Foreskin melanocyte (primary cell): ENCODE measurements at places on chromosomes 1 and 21.

GRCh38 chr1:245099401-245099800 lies 55.4 kb upstream of the KIF26B start:
- DNase-seq, result no peak

DNA sequence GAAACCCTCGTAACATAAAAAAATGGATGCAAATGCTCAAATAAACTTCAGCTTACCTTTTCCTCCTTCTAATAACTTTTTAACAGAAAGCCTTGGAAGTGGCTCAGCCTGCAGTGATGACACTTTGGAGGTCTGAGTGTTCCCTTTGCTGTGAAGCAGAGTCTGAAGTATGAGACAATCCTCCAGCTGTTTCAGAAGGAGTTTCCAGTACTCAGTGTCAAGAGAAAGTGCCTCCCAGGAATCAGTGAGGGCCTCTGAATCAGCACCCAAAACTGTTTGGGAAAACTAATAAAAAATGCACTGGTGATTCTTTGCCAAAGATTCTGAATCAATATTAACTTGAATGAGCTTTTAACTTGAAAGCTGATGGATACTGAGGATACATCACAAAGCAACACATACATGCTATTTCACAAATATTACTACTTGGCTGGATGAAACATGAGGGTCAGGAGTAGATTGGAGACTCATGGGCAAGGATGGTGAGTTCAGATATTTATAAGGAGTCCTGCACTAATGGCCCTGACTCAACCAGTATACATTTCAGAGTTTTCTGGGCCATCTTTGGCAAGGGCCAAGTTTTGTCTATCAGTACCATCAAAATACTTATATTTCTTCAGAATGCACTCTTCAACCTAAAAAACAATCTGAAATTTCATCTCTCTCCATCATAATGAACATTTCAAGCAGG lies 77.0 kb downstream of the IARS2 start:
- no peak for DNase-seq

DNA sequence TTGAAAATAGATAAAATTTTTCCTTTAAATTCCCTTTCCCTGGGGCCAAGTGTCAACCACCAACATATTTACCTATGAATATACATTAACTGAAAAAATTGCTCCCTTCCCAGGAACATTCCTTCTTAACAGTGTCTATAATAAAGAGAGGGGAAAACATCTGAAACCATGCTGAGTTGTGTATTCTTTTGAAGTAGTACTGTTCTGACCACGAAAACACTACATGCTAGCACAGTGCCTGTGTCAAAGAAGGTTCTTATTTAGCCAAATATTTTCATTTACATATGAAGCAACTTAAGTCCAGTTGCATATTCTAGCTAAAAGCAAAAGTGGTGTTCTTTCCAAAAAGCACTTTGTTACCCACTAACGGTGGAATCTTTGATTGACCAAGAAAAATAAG lies 311.2 kb downstream of the VAV3 start:
- no peak for DNase-seq

- no peak for DNase-seq
Observed at GRCh38 chr21:42154237-42155044, 64.5 kb upstream of the ABCG1 start.

GRCh38 chr1:112054510-112054909 lies 65.0 kb upstream of the KCND3 start:
- no peak for DNase-seq

- no peak for DNase-seq
Observed at GRCh38 chr1:22021061-22021460, 19.6 kb downstream of the CELA3A start.

- no peak for DNase-seq
Observed at GRCh38 chr1:40353082-40353481, 20.4 kb upstream of the SMAP2 start.

- no peak for DNase-seq
Observed at GRCh38 chr1:162206300-162206699, 136.8 kb downstream of the NOS1AP start.

DNA sequence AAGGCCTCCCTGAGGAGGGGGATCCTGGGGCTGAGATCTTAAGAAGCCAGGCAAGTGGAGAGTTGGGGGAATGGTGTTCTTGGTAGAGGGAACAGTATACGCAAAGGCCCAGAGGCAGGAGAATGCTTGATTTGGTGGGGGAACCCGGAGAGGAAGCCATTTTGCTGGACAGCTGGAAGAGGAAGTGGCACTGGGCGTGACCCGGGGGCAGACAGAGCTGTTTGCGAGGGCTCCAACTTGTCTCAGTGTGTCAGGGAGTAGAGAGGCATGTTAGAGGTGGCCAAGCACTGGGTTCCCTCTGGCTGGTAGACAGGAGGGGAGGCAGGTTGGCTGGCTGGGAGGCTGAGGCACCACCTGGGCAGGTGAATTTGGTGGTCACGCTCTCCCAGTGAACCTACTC lies 96.3 kb upstream of the ACTL8 start:
- no peak for DNase-seq
